ENCODE measurements at places on chromosomes 16 and 17. TPM values are rescaled to one million over a fixed set of nuclear protein-coding genes. Genes with fewer than 3 reads are reported as not detected.

JMJD8 gene
- 30.9 TPM for total RNA-seq

COX10 gene
- total RNA-seq: 10.5 TPM

GRCh38 chr17:7292729-7293128 is 1.7 kb downstream of the YBX2 start:
- no peak for DNase-seq

DNA sequence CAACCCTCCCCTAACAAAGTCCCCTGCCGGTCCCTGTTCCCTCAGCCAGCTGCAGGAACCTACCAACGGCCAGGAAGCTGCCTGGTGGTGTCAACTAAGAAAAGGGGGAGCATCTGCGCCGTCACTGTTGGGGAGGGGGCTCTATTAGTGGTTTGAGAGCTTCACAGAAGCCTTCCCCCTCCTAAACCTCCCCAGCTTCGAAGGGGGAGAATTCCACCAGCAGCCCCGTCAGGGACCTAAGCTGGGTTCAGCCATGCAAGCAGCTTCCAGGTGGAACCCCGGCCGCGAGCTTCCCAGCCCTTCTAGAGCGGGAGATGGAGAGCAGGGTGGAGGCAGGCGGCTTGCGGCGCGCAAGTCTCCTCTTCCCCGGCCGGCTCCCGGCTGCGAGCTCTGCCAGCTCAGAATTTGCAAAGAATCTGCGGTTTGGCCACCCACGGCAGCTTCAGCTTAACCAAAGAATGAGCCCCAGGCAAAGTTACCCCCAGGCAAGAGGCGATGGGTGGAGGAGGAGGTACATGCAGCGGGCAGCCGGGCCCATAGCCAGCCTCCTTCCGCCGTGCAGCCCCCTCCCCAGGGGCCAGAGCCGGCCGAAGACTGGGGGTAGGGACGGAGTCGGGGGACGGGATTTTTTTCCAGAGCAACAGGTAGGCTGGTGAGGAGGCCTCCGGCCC is 33.7 kb downstream of the DDX19A start:
- no peak for DNase-seq

DNA sequence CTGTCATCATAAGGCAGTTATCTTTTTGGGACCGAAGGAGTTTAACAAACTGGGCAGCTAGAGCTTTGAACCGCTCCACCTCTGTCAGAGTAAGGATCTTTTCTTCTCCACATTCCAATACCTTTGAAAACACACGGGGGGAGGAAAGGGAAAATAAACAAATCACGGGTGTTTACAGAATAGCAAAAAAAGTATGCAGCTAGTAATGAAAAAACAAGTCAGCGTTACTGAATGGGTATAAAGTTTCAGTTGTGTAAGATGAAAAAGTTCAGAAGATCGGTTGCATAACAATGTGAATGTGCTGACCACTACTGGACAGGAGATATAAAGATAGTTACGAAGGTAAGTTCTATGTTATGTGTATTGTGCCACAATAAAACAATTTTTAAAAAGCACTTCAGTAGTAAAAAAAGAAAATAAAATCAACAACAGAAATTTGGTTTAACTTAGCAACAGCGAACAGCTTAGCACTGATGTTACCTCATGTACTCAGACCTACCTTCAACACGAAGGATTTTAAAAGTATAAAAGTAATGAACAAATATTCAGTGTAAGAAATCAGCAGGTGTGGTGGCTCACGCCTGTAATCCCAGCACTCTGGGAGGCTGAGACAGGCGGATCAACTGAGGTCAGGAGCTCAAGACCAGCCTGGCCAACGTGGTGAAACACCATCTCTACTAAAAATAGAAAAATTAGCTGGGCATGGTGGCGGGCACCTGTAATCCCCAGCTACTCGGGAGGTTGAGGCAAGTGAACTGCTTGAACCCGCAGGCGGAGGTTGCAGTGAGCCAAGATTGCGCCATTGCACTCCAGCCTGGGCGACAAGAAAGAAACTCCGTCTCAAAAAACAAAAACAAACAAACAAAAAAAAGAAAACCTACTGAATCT is 34.3 kb downstream of the MARF1 start:
- no peak for DNase-seq

DNA sequence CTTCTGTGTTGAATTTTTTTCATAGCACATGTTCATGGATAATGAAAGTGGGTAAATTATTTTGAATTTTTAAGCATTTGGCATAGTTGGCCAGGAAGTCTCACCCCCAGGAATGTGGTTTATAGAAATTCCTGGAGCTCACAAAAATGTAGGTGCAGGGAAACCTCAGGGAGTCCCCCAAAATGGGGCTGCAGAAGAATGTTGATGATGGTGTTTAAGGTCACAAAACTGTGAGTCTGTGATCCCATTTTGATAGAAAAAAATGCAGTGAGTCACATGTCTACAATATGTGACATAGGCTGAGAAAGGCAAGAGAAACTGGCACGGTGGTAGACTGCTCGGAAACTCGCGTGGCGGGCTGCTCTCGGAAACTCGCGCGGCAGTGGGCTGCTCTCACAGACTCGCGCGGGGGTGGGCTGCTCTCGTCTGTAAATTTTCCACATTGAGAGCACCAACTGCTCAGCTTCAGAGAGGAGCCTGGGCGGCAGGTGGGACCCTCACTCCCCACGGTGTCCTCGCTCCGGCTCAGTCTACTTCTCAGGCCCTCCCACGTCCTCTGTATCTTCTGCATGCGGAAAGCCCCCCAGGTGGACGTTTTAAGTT is 18.7 kb upstream of the MC1R start:
- no peak for DNase-seq

DNA sequence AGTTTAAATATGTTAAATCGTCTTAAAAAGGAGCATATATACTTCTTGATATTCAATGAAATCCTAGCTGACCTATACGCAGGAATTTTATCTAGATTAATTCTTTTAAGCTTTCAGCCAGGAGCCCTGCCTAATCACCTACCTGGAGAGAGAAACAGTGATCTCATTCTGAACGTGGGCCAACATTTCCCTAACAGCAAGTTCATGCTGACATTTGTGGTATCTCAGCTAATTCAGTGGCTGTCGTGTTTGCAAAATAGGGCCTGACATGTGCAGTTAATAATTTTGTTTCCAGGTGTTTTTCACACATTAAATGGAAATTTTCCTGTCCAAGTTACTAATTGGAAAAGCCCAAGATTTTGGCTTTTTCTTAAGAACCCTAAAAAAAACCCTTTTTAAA is 17.4 kb downstream of the KRT24 start:
- no peak for DNase-seq

DNA sequence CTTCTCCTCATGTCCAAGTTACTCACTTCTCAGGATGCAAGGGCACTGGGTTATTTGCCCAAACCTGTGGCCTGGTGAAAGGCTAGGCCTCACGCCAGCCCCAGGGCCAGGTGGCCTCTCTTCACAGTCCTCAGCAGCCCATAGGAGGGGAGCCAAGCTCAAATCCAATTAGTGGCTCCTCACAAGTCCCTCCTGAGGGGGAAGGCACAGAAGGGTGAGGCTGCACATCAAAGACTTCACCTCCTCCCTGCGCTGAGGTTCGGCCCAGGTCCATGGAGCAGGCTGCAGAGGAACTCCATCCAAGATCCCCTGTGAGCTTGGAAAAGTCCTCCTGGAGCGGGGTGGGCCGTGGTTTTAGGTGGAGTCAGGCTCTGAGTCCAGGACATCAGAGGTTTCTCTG is 320.0 kb downstream of the FOXL1 start:
- no peak for DNase-seq

DNA sequence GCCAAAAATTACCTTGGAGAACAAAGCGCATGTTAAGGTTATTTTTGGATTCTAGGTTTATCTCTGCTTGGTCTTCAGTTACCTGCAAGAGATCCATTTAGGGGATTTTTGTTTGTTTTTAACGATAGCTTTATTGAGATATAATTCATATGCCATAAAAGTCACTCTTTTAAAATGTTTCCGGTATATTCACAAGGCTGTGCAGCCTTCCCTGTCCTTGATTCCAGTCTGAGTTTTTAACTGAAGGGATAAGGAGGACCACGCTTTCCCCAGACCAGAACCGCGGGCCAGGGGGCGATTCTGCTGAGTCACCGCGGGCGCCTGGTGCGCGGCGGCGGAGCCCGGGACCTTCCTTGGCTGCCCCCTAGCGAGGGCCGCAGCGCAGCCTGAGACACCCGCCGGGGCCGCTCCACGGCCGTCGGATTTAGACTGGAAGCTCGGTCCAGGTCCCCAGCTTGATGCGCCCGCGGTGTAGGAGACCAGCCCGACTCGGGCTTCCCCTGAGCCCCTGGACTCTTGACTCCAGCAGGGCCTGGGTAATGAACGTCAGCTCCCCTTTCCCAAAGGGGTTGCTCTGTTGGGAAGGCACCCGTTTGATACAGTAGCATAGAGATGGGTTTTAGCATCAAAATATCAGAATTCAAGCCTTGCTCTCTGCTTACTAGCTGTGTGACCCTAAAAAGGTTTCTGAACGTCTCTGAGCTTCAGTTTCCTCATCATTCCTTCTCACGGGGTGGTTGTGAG is 50.0 kb upstream of the STH start:
- no peak for DNase-seq

GRCh38 chr16:51630076-51630475 is 479.0 kb upstream of the SALL1 start:
- no peak for DNase-seq

- no peak for DNase-seq
Observed at GRCh38 chr17:8674344-8675305, 44.1 kb upstream of the MYH10 start.

DNA sequence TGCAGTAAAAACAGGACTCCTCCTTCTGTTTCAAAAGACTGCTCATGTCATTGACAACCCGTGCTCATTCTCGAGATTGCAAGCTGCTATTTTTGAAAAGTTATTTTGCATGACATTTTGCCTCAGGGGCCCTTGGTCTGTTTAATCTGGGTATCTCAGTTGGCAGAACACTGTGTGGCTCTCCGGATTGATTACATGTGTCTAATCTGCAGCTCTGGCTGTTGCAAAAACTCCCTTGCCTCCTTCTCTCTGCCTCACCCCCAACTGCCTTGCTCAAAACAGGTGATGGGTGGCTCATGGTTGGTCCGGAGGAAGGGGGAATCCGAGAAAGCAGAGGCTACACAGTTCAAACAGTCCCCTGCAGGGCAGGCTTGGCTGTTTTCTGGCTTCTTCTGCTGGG is 25.3 kb downstream of the GINS3 start:
- no peak for DNase-seq

GRCh38 chr16:54538276-54538675 is 251.7 kb upstream of the IRX3 start:
- DNase-seq: no peak

- DNase-seq: no peak
Observed at GRCh38 chr17:58991718-58992331, 114.9 kb downstream of the TRIM37 start.

DNA sequence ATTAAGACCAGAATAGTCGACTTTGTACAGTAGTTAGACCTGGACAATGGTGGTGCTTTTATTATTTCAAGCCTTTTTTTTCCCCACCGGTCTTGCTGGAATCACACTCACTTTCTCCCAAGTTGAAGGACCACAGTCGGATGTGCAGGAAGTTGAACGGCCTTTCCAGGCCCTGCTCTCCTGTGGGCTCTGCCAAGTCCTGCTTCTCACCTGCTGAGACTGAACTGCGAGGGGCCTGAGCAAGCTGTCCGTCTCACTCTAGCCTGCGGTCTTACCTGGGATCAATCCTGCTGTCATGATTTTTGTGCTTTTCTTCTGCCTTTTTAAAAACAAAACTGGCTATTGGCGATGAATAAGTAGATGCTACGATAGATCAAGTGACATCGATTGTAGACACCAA is 1.3 kb downstream of the TLCD3A start:
- DNase-seq: no peak

DNA sequence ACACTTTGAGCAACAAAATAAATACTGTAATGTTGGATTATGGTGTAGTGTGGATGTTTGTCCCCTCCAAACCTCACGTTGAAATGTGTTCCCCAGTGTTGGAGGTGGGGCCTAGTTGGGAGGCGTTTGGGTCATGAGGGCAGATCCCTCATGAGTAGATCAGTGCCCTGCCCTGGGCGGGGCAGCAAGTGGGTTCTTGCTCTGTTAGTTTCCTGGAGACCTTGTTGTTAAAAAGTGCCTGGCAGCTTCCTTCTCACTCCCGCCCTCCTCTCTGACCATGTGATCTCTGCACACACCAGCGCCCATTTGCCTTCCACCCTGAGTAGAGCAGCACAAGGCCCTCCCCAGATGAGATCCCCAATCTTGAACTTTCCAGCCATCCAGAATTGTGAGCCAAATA is 67.7 kb downstream of the MPRIP start:
- no peak for DNase-seq
